ENCODE measurements at places on chromosomes 5 and 9. TPM values are rescaled to one million over a fixed set of nuclear protein-coding genes. Genes with fewer than 3 reads are reported as not detected.

The MTMR12 gene
- 16.9 TPM for total RNA-seq

DNA sequence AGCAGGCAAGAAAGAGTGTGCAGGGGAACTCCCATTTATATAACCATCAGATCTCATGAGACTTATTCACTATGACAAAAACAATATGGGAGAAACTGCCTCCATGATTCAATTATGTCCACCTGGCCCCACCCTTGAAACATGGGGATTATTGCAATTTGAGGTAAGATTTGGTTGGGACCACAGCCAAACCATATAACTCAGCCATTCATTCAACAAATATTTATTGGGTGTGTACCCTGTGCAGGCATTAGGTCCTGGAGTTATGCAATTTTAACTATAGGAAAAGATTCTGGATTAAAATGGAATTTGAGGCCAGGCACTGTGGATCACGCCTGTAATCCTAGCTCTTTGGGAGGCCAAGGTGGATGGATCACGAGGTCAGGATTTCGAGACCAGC lies 124.2 kb upstream of the GAS1 start:
- peak; percentile 79 for ATAC-seq

The SHC3 gene
- total RNA-seq, result 1.4 TPM

DNA sequence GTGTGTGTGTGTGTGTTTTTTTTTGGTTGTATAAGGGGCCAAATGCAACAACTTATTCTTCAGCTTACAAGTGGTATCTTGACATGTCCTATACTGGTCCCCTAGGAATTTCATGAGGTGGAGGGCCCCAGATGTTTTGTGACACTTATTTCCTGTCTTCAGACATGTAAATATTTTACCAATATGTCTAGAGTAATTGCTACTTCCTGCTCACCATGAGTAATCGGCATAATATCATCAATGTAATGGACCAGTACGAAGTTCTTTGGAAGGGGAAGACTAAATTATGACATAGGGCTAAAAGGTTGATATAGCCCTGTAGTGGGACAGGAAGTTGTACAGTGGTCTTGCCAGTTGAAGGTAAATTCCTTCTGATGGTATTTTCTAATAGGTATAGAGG lies 3.7 kb upstream of the OTULIN start:
- no peak for ATAC-seq

DNA sequence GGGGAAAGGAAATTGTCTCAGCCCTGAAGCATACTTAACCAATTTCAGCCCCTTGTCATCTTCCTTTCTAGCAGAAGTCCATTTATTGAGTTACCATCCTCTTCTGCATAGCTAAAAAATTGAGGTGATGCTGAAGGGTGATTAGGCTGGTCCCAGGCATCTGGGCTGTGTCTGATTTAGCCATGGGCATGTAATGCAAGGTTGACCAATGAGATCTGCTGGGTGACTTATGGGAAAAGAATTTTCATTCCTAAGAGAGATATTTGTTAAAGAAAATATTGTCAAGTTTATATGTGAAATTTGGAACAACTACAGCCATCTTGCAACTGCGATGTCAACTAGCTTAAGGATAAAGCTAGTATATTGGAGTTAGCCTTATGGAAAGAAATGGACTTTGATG lies 5.1 kb downstream of the ITGA2 start:
- no peak for ATAC-seq

- no peak for ATAC-seq
These were observed 59.6 kb downstream of the BARX1 start for GRCh38 chr9:93895535-93895934.

The TAF11L5 gene
- total RNA-seq, result not detected

- ATAC-seq, result no peak
These were observed 1.2 kb downstream of the DIPK1B start for GRCh38 chr9:136713550-136713949.

GRCh38 chr5:157486221-157486681 lies 26.2 kb downstream of the NIPAL4 start:
- peak; percentile 62 for ATAC-seq

- ATAC-seq, result no peak
These were observed 103.5 kb downstream of the SNX18 start for GRCh38 chr5:54621048-54621447.

The SET gene
- 267 TPM for total RNA-seq

The CXCL14 gene
- 179 TPM for total RNA-seq

Data from esophagus mucosa (tissue), 1 donor.